ENCODE measurements at places on chromosomes 2 and 18. TPM values are rescaled to one million over a fixed set of nuclear protein-coding genes. Genes with fewer than 3 reads are reported as not detected.

- no peak for DNase-seq
Observed at GRCh38 chr2:238046725-238047270, 14.0 kb upstream of the SCLY start.

- no peak for DNase-seq
Observed at GRCh38 chr2:130966149-130966774, 127.0 kb downstream of the FAM168B start.

DNA sequence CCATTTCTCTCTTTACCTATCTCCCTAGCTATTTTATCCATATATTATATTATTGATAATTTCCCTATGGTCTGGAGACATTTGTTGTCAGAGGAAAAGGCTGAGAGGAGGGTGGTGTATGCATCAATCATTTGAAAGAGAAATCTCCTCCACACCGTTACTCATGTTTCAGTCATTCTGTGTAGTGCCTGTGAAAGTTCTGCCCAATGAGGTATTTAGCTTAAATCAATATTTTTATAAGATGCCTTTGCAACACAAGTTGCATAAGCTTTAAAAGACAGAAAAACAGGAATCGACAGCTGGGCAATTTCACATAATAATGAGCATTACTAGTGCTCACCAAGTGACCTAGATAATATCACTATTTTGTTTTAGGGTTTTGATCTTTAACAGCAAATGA, 363.7 kb upstream of the FSIP2 start:
- no peak for DNase-seq

DNA sequence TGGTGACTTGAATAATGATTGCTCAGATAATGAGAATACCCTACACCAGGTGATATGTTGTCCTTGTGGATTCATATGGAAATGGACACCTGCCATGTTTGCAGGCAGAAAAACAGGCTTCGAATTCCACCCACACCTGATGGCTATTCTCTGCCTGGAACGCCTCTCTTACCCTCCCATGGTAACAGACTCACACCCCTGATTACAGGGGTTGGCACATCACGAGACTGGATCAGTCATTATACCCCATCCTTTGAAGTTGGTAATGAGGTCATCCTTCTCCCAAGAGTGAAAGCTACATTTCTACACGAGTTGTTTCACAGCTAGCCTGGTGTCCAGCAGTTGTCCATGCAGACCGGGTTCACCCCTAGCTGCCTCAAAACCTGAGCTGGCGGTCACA, 71.4 kb upstream of the MBOAT2 start:
- no peak for DNase-seq

DNA sequence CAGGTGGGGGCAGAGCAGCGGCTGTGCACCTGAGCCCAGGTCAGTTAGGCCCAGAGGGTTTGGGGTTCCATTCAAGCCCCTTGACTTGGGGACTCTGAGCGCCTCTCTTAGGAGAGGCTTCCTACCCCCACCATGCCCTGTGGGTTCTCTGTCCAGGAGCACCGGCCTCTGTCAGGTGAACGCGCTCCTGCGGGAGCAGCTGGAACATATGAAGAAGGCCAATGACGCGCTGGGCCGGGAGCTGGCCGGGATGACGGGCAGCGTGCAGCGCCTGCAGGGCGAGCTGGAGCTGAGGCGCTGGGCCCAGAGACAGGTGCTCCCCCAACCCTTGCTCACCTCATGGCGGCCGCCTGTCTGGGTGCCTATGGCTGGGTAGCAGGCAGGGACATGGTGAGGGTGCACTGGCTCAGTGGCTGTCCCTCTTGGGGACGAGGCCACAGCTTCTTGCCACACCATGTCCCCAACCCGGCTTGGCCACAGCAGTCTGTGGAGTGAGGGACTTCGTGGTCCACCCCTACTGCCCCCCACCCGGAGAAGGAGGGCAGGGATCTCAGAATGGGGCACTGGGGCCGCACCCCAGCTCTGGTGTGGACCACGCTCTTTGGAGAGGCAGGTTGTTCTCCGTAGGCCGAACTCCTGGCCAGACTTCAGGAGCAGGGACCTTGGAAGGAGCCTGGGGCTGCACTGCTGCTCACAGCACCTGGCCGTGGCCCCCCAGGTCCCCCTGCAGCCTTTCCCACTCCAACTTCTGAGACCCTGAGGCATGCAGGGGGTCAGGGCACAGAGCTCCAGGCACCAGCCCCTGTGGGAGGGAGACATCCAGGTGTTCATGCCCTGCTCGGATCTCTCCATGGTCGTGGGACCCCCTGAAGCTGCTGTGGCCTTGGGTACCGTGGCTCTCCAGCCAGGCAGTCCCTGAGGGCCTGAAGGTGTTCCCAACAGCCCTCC, 19.7 kb downstream of the CROCC2 start:
- DNase-seq = no peak

- no peak for DNase-seq
Observed at GRCh38 chr2:170495896-170496295, 219.2 kb upstream of the SP5 start.

- no peak for DNase-seq
Observed at GRCh38 chr2:241891988-241892298, 22.4 kb downstream of the RTP5 start.

DNA sequence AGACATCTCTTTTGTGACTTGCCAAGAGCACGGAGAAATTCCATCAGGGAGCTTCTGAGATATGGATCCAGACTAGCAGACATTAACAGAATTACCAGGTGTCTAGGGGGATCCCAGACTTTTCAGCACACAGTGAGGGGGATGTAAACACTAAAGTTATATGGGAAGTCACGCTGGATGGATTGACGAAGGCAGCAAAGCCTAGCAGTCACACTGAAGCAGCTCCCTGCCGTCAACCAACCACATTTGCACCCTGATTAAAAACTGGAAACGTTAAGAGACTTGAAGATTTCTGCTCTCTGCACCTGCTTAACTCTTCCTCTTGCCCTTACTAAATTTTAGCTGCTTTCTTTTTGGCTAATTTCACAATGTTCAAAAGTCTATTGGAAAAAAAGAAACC, 62.5 kb upstream of the BCL2L11 start:
- DNase-seq = no peak

Gene FSIP2
- 0.07 TPM for polyA plus RNA-seq

Gene IL36RN
- polyA plus RNA-seq = not detected

Gene LYG1
- 2.9 TPM for polyA plus RNA-seq

Gene DNAJC10
- polyA plus RNA-seq = 64.1 TPM

Gene SEMA4F
- polyA plus RNA-seq = 8.5 TPM

Gene CYP27A1
- 0.10 TPM for polyA plus RNA-seq

Measured in A549 (cell line).